ENCODE measurements at places on chromosomes 1 and 21.

DNA sequence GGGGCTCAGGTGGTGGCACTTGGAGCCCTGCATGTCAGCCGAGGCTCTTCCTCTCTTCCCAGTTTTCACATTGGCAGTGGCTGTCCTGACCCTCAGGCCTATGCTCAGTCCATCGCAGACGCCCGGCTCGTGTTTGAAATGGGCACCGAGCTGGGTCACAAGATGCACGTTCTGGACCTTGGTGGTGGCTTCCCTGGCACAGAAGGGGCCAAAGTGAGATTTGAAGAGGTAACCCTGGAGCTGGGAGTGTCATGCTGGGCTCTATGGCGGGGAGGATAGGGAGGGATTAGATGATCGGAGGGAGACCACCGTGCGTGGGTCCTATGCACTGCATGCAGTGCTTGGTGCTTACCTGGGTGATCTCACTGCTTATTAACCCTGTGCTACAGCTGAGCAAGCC, 13.5 kb downstream of the AZIN2 start:
- DNase-seq = no peak

DNA sequence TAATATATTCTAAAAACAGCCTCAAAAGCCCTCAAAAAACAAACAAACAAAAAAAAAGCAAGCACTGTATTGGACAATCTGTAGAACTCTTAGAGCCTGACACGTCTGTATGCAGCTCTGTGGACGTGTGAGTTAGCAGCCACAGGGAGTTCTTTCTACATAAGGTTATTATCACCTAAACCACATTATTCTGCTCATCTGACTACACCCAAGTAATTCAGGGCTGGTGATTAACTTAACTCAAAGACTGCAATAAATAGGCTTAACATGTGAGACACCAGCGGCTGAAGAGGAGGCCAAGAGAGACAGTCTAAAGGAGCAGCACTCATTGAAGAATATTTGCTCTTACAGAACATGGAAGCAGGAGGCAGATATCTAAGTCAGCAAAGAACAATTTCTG, 316.0 kb downstream of the VAV3 start:
- DNase-seq = no peak

GRCh38 chr1:7752512-7753417, 18.3 kb upstream of the VAMP3 start:
- peak; percentile 67 for DNase-seq

DNA sequence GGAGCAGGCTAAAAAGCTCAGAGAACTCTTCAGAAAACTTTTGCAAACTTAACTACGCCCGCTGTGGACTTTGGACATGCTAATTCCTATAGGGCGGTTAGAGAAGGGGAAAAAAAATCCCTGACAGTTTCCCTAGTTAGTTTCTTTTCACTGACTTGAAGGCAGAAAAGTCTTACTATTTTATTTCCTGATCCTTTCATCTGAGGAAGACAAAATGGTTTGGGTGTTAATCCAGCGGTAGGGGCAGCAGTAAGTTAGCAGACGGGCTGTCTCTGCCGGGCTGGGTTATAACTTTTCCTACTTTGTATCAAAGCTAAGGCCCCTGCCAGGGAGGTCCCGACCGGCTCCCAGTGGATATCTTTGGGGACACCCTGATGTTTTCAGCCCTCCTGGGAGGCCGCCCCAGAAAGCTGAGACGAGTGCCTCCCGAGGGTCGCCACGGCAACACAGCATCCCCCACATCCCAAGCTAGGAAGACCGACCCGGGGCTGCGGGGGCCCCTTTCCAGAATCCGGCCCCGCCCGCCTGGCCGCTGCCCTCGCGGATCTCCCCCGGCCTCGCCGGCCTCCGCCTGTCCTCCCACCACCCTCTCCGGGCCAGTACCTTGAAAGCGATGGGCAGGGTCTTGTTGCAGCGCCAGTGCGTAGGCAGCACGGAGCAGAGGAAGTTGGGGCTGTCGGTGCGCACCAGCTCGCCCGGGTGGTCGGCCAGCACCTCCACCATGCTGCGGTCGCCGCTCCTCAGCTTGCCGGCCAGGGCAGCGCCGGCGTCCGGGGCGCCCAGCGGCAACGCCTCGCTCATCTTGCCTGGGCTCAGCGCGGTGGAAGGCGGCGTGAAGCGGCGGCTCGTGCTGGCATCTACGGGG, 162.6 kb downstream of the RUNX1 start:
- DNase-seq = no peak

GRCh38 chr1:170240409-170240808, 94.7 kb downstream of the NTMT2 start:
- DNase-seq = no peak

DNA sequence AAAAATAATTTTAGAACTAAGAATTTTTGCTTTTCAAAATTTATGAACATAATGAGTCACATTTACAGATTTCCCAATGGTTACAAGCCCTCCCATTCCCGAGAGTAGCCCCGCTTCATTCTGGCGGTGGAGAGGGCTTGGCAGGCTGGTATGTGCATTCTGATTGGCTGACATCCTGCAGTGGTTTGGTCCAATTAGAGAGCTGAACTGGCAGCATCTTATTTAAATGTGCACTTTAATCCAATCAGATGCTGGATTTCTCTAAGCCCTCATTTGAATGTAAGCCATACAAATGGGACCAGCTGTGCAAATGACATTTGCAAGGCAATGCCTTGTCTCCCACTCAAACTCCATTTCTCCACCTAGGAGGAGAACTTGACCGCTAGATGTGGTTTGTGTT, 18.0 kb upstream of the TRIM17 start:
- DNase-seq = no peak

- DNase-seq = no peak
Observed at GRCh38 chr1:183517401-183517800, 45.1 kb downstream of the SMG7 start.

Data from fibroblast of upper back skin (primary cell).